ENCODE measurements at places on chromosomes 16 and 17. TPM values are rescaled to one million over a fixed set of nuclear protein-coding genes. Genes with fewer than 3 reads are reported as not detected.

DNA sequence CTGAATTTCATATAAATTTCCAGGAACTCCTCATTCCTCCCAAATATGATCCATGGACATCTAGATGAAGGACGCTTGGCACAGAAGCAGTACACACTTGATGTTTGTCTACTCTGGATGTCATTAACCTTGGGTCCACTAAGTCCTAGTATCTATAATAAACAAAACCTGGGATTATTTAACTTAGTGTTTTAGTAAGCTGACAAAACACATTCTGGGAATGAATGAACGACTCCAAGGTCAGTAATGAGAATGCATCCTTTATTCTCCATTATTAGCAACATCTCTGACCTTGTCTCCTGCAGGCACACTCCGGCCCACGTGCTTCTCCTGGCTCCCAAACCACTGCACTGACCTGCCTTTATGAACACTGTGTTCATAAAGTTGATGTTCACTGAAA lies 24.1 kb upstream of the CDYL2 start:
- no peaks in the 10 kb centered on the region for H3K27me3 ChIP-seq
- DNase-seq: no peak
- H3K4me1 ChIP-seq: no peaks in the 10 kb centered on the region
- no peaks in the 10 kb centered on the region for H3K36me3 ChIP-seq
- no peak overlapping the region for H3K27ac ChIP-seq

The FSCN2 gene
- total RNA-seq: 3.1 TPM

DNA sequence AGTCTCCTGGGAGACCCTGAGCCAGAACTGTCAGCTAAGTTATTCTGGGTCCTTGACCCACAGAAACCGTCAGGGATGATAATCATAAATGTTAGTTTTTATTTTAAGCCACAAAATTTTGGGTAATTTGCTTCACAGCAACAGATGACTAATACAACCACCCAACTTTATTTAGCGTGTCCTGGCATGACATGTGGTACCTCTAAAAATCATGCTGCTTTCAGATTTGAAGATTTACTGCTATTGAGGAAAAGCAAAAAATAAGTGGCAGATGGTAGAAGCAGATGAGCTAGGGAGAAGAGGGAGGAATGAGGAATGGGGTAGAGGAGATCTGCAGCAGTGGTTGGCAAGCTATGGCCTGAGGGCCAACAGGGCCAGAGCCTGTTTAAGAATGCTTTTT lies 90.4 kb downstream of the TMEM100 start:
- no peak overlapping the region for H3K4me3 ChIP-seq
- no peak overlapping the region for H3K27ac ChIP-seq
- no peak for DNase-seq
- no peaks in the 10 kb centered on the region for H3K36me3 ChIP-seq
- H3K4me1 ChIP-seq: no peaks in the 10 kb centered on the region
- no peaks in the 10 kb centered on the region for H3K27me3 ChIP-seq

GRCh38 chr17:67434061-67434525 lies 57.0 kb downstream of the PITPNC1 start:
- no peak for DNase-seq
- no peak overlapping the region for H3K4me3 ChIP-seq

DNA sequence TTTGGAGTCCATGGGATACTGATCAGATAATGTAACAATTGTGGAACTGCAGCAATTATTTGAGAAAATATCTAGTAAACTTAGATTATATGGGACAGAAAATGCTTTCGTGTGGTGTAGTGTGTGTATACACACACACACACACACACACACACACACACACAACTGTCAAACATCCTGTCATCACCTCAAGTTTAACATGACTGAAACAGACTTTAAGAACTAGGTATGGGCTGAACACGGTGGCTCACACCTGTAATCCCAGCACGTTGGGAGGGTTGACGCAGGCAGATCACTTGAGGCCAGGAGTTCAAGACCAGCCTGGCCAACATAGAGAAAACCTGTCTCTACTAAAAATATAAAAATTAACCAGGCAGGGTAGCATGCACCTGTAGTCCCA lies 544 bp upstream of the EVI2A start:
- no peaks in the 10 kb centered on the region for H3K4me1 ChIP-seq
- no peaks in the 10 kb centered on the region for H3K27me3 ChIP-seq
- H3K36me3 ChIP-seq: no peaks in the 10 kb centered on the region

GRCh38 chr16:83994087-83994486 lies 26.0 kb downstream of the NECAB2 start:
- H3K27me3 ChIP-seq: no peaks in the 10 kb centered on the region
- DNase-seq: no peak
- H3K36me3 ChIP-seq: no peaks in the 10 kb centered on the region
- H3K4me1 ChIP-seq: no peaks in the 10 kb centered on the region
- no peak overlapping the region for H3K27ac ChIP-seq

DNA sequence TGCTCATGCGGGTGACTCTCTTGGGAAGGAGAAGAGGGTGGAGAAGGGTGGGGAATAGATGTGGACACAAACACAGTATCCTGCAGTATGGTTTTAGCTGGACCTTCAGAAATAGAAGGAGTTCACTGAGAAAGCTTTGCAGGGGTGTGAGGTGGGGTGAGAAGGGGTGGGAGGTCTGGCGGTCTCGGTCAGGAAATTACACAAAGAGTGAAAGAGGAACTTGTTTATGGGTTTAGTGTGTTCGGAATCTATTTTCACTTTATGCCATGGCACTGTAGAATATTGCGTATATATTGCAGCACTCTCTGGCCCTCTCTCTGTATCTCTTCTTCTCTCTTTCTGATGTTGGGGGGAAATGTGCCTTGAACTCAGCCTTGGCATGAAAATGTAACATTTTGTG lies 148.2 kb upstream of the GOT2 start:
- H3K27ac ChIP-seq: no peak overlapping the region
- no peak for DNase-seq
- H3K36me3 ChIP-seq: no peaks in the 10 kb centered on the region
- H3K27me3 ChIP-seq: no peaks in the 10 kb centered on the region
- no peaks in the 10 kb centered on the region for H3K4me1 ChIP-seq

The NSRP1 gene
- 59.9 TPM for total RNA-seq

DNA sequence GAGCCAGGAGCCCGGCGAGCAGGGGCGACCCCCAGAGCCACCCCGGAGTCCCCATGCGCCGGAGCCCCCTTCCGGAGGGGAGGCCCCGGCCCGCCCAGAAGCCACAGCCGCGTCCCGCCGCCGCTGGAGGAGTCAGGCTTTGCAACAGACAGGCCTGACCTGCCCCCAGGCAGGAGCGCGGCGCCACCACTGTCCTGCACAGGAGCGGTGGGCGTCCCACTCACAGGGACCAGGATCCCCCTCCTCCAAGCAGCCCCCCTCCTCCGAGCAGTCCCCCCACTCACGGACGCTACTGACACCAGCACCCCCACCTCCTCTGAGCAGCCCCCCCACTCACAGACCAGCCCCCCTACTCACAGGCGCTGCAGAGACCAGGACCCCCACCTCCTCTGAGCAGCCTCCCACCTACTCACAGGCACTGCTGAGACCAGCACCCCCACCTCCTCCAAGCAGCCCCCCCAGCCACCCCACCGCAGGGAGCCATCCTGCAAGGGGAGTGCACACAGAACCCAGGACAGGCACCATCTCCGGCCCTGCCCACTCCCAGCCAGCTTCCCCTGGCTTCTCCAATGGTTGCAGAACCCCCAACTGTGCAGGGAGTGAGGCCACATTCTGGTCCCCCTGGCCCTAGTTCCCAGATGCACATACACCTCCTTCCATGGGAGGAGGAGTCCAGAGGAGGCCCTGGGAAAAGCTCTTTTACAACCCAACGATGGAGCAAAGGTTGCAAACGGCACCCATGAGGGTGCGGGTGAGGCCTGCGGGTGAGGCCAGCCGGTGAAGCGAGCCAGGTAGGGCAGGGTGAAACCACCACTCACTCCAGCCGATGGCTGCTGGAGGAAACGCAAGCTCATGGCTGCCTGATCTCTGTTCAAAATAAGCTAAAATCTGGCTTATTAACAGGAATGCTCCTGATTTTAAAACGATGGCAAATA lies 69.9 kb downstream of the ABR start:
- H3K27ac ChIP-seq: peak overlapping the region; percentile 92
- H3K4me3 ChIP-seq: peak overlapping the region; percentile 66
- H3K4me1 ChIP-seq: no peaks in the 10 kb centered on the region
- DNase-seq: peak; percentile 86

Measured in aorta (tissue), 5 donors.